Globus pallidus (tissue), 1 donor: ENCODE measurements at places on chromosomes 2 and 18.
A peak's percentile ranks its signal among the peaks of the same experiment; 100 is the strongest.

DNA sequence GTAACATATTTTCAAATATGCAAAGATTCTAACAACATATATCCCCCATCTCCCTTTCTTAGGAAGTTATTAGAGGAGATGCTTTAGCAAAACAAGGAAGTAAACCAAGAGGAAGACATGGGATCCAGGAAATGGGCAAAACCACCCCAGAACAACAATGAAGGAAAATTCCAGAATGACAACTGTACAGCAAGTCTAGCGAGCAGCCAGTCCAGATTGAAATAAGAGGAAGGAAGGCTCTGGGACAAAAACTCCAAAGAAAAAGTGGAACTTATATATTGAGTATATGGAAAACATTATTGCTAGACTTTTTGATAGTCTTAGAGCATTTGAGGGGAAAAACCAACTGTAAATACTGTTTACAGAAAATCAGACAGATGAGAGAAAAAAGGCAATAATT is 2.9 kb upstream of the ARPC2 start:
- no peak for DNase-seq

DNA sequence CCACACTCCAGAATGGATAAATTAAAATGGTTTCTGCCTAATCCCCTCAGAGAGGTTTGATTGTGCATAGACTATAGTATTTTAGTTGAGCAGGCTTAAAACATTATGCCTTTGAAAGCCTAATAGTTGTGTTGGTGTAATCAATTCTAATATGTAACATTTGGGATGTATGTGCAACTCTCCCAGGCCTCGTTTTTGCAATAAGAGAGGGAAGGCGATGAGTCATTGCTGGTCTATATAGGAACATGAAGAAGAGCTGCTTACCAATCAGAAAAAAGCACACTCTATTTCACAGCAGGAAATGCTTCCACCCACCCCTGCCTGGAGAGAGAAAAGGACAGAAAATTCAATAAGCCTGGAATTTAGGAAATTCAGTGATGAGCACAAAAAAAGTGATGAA is 1424.0 kb upstream of the PIK3C3 start:
- no peak for DNase-seq

- DNase-seq = no peak
Measured at GRCh38 chr18:49023938-49024803, 73.4 kb upstream of the SMAD7 start.

DNA sequence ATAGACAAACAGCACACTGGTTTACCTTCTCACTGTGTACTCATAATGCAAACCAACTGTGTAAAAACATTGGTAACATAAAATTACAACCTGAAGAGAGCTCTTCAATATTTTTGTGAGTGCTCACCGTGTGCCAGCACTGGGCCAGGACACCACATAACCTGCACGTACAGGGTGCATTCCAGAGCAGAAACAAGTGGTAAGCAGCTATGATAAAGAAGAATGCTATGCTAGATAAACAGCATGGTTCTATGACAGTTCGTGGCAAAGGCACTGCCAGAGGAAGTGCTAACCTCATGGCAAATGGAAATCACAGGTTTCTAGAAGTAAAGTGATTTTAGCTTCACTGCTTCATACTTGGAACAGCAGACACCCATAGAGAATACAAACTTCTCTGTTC is 343.5 kb downstream of the MTX2 start:
- no peak for DNase-seq

DNA sequence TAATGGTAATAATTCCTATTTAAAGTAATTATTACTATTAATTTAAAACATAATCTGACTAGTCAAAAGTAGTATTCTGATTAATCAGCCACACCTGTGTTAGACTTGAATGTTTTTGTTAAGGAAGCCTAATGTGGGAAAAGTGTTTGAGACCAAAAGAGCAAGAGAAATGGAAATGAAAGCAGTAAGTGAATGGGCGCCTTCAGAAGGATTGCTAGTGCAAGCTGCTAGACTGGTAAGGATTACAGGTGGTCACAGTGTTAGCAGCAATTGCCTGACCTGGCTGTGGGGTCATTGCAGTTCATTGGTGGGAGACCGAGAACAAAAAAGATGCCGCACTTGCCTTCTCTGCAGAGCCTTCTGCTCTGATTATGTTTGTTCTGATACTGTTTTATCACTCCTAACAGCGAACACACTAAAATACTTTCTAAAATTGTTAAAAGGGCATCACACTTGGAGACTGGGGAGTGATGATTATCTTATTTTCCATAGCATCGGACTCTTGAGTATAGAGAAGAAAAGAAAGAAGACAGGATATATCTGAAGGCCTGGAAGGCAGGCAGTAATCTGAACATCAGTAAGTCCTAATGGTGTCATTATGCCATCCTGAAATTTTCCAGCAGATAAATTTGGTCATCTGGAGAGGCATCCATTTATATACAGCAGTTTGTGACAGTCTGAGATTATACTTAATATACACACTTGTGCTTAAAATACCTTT is 5.8 kb downstream of the SOCS6 start:
- no peak for DNase-seq

GRCh38 chr2:205076405-205076804 is 531.1 kb downstream of the PARD3B start:
- no peak for DNase-seq

DNA sequence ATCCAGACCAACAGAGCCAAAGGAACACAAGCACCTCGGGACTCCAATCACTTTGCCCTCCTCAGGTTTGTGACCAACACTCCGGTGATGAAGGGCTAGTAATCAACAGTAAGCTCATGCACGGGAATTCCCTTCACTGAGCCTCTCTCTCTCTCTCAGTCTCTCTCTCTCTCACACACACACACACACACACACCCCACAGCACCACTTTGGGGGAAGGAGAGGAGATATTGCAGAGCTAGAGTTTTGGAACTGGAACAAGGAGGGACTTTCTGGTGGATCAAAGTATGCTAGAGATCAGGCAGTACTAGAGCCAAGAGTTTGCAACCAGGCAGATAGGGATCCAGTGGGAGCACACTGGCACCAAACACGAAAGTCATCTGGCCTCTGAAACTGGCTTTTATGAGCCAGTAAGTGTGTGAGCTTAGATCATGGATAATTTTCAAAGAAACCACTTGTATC is 98.7 kb downstream of the ANKRD44 start:
- DNase-seq = no peak

DNA sequence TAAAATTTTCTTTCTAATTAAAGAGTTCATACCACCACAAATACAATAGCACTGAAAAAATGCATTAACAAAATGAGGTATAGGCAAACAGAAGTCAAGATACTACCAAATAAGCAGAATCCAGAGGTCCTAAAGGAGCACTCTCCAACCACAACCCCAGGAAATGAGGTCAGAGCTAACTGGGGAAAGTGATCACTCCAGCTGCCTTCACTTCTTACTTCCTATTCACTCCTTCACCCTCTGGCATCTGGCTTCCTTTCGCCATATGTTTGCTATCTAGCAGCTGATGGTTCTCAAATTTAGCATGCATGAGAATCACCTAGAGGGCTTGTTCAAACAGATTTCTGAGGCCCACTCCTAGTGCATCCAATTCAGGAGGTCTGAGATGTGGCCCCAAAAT is 212.6 kb upstream of the ACVR2A start:
- no peak for DNase-seq

GRCh38 chr18:54871231-54871630 is 43.0 kb downstream of the RAB27B start:
- DNase-seq = no peak

GRCh38 chr2:120568975-120569268 is 166.7 kb upstream of the GLI2 start:
- no peak for DNase-seq

- DNase-seq = no peak
Measured at GRCh38 chr2:106580241-106580640, 93.1 kb downstream of the CD8B2 start.

- DNase-seq = no peak
Measured at GRCh38 chr18:6781142-6781714, 51.7 kb downstream of the ARHGAP28 start.

GRCh38 chr2:175076272-175076671 is 71.1 kb upstream of the CHN1 start:
- DNase-seq = no peak

- DNase-seq = peak; percentile 47
Measured at GRCh38 chr2:28751956-28752630, 463 bp downstream of the PPP1CB start.

- DNase-seq = no peak
Measured at GRCh38 chr18:72456802-72457201, 87.3 kb downstream of the CBLN2 start.

DNA sequence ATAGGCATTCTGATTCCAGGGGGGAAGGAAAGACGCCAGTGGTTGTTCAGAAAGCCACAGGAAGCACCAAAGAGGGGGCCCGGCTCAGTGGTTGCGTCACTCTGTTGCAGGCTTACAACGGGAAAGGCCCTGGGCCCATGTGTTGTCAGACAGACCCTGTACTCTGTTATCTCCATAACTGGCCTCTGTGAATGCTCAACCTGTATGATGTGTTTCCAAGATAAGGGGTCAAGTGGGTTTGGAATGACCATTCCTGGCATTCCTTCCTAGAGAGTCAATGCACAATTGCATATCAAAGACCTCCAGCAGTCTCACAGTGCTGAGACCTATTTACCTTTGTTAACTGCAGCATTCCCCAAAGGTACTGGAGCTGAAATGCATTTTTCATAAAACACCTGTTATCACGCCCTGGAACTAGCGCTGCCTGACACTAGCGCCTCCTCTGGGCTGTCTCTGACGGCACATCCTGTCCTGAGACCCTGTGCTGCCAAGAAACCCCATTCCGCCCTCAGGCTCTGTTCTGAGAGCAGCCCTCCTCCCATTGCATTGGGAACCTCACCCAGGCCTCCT is 13.2 kb upstream of the LRRFIP1 start:
- DNase-seq = no peak

- no peak for DNase-seq
Measured at GRCh38 chr18:79867666-79868065, 69.9 kb downstream of the KCNG2 start.

GRCh38 chr18:8952769-8953760 is 149.4 kb upstream of the NDUFV2 start:
- no peak for DNase-seq

GRCh38 chr2:168439536-168439935 is 16.5 kb upstream of the CERS6 start:
- DNase-seq = no peak

GRCh38 chr2:120692691-120693090 is 43.0 kb upstream of the GLI2 start:
- DNase-seq = no peak

DNA sequence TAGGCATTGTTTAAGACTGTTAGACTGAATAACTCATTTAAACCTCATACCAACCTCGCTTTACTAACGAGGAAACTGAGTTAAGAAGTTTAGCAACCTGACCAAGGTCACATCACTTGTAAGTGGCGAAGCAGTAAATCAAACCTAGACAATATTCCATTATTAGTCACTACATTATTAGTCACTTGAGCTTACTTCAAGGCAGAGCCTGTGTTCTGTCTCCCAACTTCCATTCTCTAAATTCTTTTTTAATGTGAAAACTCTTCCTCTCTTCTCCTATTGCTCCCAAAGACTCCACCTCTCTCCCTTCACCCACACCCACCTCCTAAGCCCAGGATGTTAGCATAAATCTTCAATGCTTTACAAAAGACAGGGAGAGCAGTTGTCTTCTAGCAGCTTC is 156.5 kb downstream of the ARL6IP6 start:
- no peak for DNase-seq

GRCh38 chr2:163732727-163733126 is 3.1 kb downstream of the FIGN start:
- DNase-seq = peak; percentile 68

GRCh38 chr2:119849838-119850565 is 90.3 kb downstream of the PTPN4 start:
- no peak for DNase-seq

DNA sequence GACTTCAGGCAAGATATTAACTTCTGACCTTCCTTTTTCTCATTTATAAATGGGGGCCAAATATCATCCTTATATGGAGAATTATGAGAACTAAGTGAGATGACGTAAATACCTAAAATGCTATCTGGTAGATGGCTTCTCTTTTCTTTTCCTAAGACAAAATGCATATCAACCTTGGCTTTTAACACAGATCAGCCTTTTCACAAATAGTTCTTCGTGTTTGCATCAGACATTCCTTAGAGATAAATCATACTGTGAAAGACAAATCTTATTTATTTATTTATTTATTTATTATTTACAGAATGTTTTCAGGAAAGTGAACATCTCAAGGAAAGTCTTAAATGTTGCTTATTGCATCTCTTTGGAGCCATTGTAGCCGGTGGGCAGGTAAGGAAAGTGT is 62.8 kb downstream of the NBEAL1 start:
- DNase-seq = no peak

DNA sequence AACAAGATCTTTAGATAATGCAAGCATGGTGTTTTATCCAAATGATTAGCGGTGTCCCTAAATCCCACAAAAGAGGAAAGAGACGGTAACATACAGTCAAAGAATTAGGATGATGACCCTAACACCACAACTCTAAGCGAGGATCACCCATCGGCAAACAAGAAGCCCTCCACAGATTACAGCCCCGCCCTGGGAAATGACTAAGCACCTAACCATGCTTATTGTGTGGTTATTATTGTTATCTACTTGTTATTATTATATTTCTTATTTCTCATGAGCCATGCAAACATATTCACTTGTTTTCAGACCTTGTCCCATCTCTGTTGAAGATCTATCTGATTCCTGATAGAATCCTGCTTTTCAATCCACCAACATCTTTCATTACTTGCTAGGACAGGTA is 651.3 kb downstream of the NYAP2 start:
- DNase-seq = no peak

DNA sequence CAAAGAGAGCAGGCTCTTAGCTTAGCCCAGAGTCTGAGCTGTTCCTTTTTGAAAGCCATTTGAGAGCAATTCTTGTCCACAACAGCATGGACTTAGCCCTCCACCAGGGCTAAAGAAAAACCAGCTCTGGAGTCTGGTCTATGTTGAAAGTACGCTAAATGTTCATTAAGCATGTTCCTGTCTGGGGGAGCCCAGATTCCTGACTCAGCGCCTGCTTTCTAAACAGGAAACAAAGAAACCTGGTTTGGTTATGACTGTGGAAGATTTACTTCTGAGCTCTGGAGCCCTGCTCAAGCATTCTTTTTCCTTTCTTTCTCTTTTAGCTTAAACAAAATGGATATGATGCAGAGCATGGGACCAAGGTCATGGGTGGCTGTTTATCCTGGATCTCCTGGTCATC is 279.8 kb downstream of the RBM43 start:
- DNase-seq = no peak

DNA sequence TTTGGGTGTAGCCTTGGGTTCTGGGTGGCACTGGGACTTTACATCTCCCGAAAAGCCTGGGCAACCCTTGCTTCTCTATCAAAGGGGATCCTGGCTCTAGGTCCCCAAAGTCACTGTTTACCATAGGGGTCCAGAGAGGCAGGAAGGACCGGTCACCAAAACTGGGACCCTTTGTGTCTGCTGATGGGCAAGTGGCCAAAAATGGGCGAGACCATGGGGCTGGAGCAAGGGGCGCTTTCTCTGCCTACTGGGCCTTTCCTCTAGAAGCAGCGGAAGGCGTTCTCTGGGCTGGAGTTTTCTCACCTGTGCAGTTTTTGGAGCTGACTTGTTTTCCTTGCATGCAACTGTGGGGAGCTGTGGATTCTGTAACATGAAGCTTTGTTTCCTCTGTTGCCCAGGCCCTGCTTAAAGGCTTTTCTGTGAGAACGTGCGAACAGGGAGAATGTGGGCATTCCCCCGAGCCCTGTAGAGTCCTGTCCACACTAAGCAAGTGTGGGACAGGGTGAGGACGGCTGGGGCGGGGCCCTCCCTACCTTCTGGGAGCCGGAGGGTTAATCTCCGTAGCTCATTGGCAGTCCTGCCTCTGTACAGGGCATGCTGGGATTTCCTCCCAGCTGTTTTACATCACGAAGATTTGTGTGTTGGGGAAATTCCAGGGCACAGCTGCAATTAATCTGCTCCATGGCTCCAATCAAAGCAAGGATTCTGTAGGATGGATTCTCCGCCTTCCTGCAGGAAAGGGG is 50.2 kb downstream of the TGOLN2 start:
- DNase-seq = no peak
